ENCODE measurements at places on chromosomes 2 and 18.
A peak's percentile ranks its signal among the peaks of the same experiment; 100 is the strongest.

DNA sequence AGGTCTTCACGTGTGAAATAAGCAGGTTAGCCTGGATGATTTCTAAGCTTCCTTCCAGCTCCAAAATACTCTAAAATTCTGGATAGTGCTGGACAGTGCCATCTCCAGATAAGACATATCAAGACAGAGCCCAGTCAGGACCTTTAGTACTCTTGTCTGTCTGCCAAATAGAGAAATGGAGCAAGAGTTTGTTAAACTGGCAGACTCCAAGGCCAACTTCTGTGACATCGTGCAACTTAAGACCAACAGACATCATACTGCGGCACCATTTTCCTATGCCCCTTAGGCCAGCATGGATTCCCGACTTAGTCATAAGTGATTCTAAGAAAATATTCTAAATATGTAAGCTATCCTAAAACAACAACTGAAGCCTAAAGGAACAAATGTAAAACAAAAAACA, 118.6 kb downstream of the RBMS1 start:
- no peak for DNase-seq

DNA sequence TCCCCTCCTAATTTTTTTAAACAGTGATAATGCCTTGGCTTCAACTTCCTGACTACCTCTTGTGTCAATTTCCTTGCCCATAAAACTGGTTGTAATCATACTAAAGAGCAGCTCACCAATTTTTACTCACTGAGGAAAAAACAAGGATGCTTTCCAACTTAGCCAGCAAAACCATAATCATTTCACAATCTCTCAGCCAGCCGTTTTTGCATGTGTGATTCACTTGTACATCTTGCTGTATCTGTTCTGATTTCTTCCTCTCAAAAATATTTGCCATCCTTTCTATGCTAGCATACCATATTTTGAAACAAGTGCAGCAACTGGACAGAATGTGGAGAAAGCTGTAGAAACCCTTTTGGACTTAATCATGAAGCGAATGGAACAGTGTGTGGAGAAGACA, 60.7 kb downstream of the RAB27B start:
- DNase-seq, result no peak

DNA sequence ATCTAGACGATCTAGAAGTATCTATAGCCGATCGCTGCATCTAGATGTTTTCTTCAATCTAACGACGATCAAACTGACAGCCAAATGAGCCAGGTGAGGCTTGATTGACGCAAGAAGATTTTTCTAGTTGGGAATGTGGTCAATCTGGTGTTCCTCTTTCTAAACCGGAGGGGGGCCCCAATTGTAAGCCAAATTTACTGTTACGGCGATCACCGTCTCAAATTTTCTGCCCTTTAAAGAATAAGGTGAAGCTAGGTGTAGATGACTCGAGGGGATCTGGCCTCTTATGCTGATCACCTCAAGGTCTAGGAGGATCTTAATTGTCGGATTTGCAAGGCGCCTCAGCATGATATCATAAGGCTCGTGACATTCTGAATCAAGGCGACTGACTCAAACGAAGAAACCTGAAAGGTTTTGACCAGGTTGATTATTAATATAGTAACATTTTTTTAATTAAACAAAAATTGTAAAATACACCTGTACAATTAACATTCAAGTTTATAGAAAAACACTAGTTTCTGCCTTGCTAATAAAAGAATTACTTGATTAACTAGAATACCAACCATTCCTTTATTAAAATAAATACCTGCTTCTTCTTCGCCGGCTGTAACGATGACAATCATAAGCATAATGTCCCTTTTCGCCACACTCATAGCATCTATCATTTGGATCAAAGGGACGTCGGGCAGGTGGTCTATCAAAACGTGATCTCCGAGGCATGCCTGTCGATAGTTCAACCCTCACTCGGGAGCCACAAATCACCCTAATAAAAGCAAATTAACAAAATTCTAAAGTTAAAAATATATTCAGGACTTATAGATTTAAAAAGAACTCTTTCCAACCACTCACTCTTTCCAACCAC, 2.0 kb downstream of the SRSF7 start:
- no peak for DNase-seq

DNA sequence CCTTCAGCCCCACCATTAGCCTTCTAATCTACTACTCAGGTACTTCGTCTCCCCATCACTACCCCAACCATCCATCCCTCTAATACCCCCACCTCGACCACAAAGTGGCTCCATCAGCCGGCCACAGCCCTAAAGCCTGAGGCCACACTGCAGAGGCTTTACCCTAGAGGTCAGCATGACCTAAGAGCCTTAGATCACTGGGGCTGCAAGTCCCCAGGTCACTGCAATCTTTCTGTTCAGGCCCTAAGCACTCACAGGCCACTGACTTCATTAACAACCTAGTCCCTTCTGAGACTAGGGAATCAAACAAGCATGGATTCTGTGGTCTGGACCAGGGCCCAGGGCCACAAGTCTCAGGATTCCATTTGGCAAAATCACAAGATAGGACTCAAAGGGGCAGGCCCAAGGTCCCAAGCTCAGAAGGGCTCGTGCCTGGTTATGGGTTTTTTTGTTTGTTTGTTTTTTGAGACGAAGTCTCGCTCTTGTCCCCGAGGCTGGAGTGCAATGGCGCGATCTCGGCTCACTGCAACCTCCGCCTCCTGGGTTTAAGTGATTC, 37.0 kb upstream of the PKDCC start:
- no peak for DNase-seq

GRCh38 chr2:166013878-166014277, 60.3 kb upstream of the TTC21B start:
- no peak for DNase-seq

DNA sequence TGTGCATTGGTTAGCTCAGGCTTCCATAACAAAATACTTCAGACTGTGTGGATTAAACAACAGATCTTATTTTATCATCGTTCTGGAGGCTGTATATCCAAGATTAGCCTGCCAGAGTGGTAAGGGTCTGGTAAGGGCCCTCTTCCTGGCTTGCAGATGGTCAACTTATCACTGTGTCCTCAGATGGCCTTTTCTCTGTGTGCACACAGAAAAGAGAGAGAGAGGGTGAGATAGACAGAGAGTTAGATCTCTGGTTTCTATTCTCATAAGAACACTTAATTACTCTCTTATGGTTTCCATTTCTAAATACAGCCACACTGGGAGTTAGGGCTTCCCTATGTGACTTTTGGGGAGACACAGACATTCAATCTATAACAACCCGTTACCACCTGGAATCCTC, 1003.5 kb downstream of the TSN start:
- no peak for DNase-seq

GRCh38 chr2:72082021-72082601, 65.6 kb downstream of the CYP26B1 start:
- DNase-seq, result no peak

- DNase-seq, result no peak
Measured at GRCh38 chr18:43720041-43720440, 442.8 kb upstream of the SYT4 start.

GRCh38 chr2:219638948-219639755, 11.7 kb downstream of the SLC4A3 start:
- peak; percentile 79 for DNase-seq

DNA sequence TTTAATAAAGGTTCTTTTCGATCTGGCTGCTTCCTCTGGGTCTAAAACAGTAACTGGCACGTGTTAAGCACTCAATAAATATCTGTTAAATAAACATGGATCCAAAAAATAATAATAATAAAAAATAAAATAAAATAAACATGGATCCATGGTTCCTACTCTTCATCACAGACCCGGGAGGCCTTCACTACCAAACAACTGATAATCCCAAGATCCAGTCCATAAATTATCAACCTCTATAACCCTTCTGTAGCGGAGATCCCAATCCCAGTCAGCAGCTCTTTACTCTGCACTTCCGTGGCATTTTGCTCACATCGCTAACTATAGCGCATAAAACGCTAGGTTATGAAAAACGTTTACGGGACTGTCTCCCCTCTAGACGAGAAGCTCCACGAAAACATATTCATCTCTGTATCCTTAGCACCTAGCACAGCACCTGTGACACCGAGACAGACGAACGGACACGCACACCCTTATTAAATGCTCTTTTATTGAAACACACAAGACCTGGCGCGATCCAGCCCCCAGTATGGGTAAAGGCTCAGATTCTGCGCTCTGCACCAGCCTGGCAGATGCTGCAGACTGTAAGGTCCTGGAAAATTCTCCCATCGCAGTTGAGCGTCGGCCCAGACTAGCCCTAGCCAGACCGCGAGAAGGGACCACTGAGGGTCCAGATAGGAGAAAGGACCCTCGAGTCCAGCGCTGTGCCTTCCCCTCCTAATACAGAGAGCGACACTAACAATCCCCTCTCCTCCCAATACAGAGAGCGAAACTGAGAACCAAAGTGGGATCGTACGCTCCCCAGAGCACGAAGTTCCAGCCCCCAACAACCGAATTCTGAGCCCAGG, 770 bp downstream of the NBAS start:
- no peak for DNase-seq

- DNase-seq, result no peak
Measured at GRCh38 chr2:190701586-190701985, 52.7 kb downstream of the NAB1 start.

DNA sequence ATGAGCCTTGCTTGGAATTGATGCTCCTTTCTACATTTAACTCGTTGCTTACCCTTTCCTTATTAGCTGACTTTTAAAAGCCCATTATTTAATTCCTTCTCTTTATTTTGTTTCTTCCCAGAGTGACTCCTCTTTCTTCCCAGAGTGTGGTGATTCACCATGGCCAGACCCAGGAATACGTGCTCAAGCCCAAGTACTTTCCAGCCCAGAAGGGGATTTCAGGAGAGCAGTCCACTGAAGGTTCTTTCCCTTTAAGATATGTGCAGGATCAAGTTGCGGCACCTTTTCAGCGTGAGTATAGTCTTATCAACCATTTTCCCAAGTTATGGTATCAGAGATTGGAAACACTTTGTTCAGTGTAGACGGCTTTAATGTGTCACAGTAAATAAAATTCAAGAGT, 163.7 kb downstream of the LTBP1 start:
- DNase-seq, result no peak

DNA sequence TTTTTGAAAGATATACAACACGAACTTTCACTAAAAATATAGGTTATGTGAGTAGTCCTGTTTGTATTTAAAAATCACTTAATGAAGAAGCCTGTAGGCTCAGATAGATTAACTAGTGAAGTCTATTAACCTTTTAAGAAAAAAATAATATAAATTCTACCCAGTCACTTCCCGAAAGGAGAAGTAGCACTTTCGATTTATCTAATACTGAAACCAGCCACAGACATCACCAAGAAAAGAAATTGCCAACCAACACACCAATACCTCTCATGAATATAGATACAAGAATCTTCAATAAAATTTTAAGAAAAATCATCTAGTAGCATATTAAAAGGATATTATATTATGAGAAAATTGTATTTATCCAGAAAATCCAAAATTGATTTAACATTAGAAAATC, 160.5 kb downstream of the GALNT13 start:
- DNase-seq, result no peak

GRCh38 chr2:64980183-64980582, 9.0 kb upstream of the SLC1A4 start:
- no peak for DNase-seq

DNA sequence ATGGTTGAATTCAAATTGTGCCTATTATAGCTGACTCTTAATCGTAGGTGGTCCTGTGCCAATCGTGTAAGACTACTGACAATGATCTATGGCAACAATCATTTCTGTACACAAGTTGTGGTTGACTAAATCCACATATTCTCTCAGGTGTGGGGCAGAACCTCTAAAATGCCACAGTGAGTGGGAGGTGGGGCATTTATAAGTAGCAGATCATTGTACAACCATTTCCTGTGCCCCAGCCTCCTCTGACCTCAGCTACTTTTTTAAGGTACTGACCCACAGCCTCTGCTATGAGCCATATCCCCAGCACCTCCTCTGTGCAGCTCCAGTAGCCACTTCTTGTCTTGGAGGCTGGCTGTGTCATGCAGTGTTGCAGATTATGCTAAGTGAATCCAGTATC, 48.6 kb upstream of the RAPH1 start:
- DNase-seq, result no peak

DNA sequence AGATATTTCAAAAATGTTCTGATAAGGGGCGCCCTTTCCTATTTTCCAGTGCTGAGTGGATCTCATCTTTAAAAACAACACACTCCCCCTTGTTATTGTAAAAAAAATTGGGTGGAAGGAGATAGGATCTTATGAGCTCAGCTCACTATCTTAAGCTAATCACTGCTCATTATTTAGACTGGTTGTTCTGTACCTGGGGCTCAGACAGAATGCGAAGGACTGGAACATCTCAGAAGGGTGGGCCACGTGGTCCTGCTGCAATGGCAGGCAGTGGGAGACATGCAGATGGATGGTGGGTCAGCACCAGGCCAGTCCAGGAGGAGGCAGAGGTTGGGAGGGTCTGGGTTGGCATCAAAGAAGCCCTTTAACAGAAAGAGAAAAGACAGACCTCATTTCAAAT, 48.3 kb upstream of the GPR155 start:
- DNase-seq, result no peak

DNA sequence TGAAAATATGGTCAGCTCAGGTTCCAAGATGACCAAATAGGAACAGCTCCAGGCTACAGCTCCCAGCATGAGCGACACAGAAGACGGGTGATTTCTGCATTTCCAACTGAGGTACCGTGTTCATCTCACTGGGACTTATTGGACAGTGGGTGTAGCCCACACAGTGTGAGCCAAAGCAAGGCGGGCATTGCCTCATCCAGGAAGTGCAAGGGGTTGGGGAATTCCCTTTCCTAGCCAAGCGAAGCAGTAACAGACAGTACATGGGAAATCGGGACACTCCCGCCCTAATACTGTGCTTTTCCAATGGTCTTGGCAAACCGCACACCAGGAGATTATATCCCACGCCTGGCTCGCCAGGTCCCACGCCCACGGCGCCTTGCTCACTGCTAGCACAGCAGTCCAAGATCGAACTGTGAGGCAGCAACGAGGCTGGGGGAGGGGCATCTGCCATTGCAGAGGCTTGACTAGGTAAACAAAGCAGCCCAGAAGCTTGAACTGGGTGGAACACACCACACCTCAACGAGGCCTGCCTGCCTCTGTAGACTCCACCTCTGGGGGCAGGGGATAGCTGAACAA, 57.5 kb downstream of the WDPCP start:
- DNase-seq, result no peak

DNA sequence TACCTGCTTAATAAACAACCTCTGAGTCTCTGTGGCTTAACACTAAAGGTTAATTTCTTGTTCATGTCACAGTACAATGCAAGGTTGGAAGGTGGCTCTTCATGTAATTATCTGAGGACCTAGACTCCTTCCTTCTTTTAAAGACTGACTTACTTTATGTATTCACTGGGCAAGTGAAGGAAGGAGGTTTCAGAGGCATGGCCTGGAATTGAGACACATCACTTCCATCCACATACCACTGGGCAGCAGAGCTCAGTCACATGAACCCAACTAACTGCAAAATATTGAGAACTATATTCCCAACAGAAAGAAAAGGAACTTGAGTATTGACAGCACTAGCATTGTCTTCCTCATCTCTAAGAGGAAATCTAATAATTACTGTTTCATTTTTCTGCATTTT, 57.5 kb upstream of the FN1 start:
- DNase-seq, result no peak

DNA sequence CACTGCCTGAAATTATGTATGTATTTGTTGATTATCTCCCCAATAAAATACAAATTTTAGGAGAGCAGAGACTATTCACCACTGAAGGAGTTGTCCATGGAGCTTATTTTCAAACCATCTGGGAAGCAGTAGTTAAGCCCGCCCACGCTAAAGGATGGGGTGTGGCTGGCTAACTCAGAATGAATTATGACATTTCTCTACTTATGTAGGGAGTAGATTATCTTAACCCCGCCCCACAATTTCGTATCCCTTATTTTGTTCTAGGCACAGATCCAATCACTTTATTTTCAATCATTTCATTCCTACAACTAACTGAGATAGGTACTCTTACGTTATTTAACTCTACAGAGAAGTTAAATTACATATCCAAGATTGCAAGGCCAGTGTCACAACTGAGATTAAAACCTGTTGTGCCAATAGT, 1.4 kb upstream of the LAPTM4A start:
- DNase-seq, result no peak

Data from mesenteric fat pad (tissue), 1 donor.